ENCODE measurements at places on chromosomes 3 and 15. TPM values are rescaled to one million over a fixed set of nuclear protein-coding genes. Genes with fewer than 3 reads are reported as not detected.

DNA sequence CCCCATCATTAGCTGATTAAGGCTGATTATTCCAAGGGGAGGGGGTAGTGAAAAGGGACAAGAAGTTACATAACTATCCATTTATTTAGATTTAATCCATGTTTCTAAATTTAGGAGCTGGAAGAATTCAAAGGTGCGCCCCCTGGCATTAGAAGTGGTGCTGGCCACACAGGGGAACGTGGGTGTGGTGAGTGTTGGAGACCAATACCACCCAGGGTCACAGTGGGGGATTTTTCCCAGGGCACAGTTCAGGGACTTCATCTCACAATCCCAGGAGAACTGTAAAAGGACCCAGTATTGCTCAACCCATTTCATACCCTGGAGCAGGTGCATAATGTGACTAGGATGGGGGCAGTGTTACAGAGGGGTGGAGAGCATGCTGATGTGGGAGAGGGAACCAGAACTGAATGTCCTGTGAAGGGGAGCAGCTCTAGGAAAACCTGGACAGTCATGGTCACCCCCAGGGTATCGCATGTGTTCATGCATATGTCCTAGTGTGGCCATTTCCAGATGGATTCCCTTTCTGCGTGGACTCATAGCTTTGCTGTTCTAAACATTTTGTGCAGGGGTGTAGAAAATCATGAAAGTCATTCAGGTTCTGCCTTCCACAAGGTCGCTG lies 110.3 kb downstream of the LSM3 start:
- no peak for DNase-seq

DNA sequence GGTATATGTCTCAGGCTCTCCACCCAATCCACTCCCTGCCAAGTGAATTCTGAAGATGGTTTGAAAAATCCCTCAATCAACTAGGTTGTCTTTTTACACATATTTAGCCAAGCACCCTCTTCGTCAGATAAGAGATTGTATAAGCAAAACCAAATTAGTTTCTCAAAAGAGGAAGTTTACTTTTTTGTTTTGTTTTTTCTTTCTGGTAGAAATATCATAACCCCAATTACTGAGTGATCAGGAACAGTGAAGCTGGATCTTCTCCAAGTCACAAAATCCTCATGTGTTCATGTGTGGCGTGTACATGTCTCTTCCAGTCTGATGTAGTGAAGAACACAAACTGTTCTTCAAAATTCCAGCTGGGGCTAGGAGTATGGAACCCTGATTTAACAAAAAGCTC lies 180.6 kb downstream of the FOXP1 start:
- no peak for DNase-seq

- DNase-seq = peak; percentile 11
Measured at GRCh38 chr3:143951351-143951971, 20.2 kb upstream of the DIPK2A start.

GRCh38 chr15:71743861-71744382 lies 66.4 kb upstream of the NR2E3 start:
- DNase-seq = peak; percentile 46

GRCh38 chr3:61673651-61674050 lies 112.3 kb downstream of the PTPRG start:
- no peak for DNase-seq

DNA sequence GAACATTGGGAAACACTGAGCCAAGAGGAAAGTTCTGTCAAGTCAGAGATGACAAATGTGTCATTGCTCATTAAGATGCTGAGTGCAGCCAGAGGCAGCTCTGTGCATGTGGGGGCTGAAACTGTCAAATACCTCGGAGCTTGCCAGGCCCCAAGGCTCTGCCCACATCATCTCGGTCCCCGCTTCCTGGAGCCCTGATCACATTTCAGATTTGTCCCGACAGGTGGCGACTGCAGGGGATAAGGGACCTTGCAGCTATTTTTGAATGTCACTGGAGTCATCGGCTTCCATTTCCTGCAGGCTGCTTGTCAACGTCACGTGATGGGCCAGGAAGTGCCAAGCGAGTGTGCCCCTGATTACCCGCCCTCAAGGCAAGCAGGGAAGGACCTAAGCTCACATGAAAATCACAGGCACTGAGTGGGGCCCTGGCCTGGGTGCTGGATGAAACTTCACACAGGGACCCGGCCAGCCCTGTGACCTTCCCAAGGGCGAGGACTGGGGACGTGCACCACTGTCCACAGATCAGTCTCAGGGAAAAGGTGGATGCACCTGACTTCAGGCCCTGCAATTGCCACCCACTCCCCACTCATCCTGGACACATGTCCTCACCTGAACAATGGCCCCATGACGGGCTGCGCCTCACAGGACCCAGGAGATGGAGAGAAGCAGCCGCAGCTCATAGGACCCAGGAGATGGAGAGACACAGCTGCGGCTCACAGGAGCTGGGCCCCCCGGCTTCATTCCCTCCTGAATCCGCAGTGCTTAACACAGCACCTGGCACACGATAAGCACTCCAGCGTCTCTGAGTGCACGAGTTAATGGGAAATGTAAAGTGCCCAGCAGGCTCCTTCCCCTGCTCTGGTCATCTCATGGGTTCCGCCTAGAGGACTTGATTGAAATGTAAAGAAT lies 73.4 kb downstream of the NUP210 start:
- DNase-seq = no peak

DNA sequence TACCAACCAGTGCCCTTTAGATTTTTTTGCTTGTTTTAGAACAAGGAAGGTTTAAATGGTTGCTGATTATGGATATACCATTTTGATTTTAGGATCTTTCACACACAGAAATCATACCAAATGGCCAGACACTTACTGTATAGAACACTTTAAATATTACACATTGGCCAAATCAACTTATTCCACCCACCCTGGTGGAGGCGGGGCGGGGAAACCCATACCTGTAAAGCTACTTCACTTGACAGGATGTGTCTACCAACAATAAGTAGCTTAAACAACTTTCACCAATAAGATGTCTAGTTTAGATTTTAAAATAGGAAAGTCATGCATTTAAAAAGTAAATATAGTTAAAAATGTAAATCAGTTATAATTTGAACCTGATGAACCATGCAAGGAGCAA lies 17.0 kb upstream of the SFMBT1 start:
- no peak for DNase-seq

- DNase-seq = no peak
Measured at GRCh38 chr3:114872050-114872449, 275.0 kb downstream of the ZBTB20 start.

- no peak for DNase-seq
Measured at GRCh38 chr15:57259568-57260040, 116.7 kb upstream of the CGNL1 start.

- DNase-seq = no peak
Measured at GRCh38 chr3:130671545-130672312, 74.9 kb downstream of the PIK3R4 start.

DNA sequence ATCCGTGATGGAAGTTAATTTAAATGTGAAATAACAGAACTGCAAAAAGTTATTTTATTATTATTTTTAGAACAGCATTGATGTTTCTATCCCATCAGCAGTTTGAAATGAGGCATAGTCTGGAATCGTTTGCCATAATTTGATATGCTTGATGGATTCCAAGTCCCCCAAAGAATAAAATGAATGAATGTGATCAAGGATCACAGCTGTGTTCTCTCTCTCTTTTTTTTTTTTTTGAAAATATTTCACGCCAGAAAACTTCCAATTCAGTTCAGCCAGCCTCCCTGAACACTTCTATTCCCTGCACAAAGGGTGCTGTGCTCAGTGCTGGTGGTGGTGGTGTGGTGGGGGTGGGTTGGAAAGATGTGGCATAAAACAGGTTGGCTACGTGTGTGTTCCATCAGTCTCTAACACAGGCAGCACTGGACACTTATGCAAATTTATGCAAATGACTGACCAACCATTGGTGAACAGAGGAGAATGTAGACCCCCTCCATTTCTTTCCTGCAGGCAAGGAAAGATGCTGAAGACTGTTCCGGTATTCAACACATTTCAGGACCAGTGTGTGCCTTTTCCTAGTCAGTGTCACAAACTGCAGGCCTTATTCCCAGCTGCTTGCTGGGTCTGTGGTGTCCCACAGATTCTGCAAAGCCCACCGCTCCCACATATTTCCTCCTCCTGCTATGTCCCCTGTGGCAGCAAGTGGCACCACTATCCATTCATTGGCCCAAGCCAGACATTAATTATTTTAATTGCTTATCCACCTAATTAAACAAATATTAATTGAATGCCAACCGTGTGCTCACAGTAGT lies 10.6 kb downstream of the ARNT2 start:
- DNase-seq = no peak

- no peak for DNase-seq
Measured at GRCh38 chr3:173789530-173790162, 392.1 kb downstream of the NLGN1 start.

DNA sequence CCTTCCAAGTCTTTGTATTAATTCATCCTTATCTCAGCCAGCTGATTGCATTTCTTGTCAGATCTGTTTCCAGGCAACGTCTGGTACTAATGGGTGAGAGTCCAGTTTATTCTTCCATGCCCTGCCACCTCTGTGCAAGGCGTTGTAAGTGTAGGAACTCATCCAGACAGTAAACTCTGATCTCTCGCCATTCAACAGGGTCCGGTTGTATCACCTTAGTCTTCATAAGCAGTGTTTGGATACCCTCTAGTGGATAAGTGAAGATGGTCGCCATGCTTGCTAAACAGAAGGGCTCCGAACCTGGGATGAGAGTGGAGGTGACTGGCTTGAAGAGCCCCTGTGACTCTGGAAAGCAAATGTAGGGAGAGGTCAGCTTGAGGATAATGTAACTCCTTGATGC lies 51.6 kb upstream of the CMTM7 start:
- peak; percentile 28 for DNase-seq

- DNase-seq = no peak
Measured at GRCh38 chr3:34056951-34057390, 258.5 kb downstream of the PDCD6IP start.

DNA sequence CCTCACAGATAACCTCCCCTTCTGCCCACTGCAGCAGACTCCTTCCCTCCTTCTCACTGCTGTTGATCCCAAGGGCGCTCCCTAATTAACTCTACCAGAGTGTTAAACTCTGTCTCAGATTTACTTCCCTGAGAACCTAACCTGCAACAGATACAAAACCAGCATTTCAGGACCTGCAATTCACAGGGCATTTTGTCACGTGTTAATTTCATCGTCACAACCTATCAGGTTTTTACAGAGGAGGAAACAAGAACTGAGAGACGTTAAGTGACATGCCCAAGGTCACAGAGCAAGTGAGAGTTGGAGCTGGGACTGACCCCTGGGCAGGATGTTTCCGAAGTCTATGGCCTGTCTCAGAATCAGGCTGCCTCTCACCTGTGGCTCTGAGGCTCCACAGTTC lies 223.9 kb downstream of the UACA start:
- no peak for DNase-seq

GRCh38 chr15:71080705-71081104 lies 34.6 kb upstream of the THSD4 start:
- peak; percentile 80 for DNase-seq

The ARRDC4 gene
- 57.9 TPM for total RNA-seq

The PLA2G4E gene
- total RNA-seq = not detected

The SLC35A5 gene
- 32.9 TPM for total RNA-seq

The MNS1 gene
- total RNA-seq = 1.1 TPM

The SLC28A2 gene
- total RNA-seq = not detected

The KCNMB3 gene
- total RNA-seq = 0.42 TPM

The ACAD9 gene
- 40.3 TPM for total RNA-seq

The FAM98B gene
- total RNA-seq = 33.7 TPM

The OR5K1 gene
- not detected for total RNA-seq

The ZMYND10 gene
- 0.53 TPM for total RNA-seq

Data from HFFc6 (cell line).